ENCODE measurements at places on chromosomes 4 and X.

GRCh38 chrX:110417128-110417527, 58.5 kb downstream of the RTL9 start:
- no peak for DNase-seq

- DNase-seq = no peak
Measured at GRCh38 chr4:116952530-116953136, 132.7 kb downstream of the TRAM1L1 start.

GRCh38 chr4:29970626-29971025, 749.5 kb upstream of the PCDH7 start:
- no peak for DNase-seq

DNA sequence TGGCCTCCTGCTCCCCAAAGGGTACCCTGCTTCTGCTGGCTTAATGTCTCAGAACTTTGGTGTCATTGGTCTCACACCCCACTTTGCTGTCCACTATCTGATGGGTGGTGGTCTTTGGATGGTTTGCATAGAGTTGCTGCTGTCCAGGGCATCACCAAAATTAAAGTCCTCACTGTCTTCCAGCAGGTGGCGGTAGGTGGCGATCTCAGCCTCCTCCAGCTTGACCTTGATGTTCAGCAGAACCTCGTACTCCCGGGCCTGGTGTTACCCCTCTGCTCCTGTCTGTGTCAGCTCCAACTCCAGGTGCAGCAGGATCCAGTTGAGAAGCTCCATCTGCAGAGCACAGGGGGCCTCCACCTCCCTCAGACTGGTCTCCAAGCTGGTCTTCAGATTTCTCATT, 1169.5 kb upstream of the PABPC4L start:
- no peak for DNase-seq

- no peak for DNase-seq
Measured at GRCh38 chrX:115591856-115592842, 31.2 kb downstream of the PLS3 start.

DNA sequence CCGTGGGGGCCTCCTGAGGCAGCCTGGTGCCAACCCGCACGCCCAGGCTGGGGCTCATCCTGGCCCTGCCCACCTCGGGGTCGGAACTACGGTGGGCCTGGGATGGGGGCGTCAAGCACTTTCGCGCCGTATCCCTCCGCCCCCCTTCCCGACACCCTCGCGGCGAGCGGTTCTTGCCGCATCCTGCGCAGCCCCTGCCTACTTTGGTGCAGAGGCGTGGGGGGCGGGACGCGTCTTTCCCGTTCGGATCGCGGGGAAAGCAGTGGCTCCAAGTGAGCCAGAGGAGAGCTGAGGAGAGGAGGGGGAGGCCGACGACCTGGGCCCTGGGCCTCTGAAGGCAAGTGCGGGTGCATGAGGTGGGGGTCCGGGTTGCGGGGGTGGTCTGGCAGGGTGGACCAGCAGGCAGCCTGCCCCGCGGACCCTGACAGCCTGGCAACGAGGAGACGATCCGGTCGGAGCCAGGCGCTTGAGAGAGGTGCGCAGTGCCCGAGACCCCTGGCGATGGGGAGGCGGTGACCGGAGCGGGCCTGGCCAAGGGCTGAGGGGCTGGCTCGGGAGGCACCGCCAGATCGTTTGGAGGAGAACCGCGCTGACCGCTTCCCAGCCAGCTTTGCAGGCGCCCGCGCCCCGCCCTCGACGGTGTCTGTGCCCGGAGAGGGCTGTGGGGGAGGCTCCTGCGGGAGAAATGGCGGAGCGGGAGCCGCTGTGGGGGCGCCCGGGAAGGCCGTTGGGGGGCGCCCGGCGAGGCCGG, at the start of gene GPRASP2:
Gene GPRASP2, plus strand, starts transcription at position 233 of the 751 bp plus-strand sequence. CDS start 2,422 bp downstream, outside the sequence.
- DNase-seq = no peak

GRCh38 chr4:119172223-119172622, 36.6 kb downstream of the MYOZ2 start:
- no peak for DNase-seq

GRCh38 chrX:34770511-34770910, 113.4 kb upstream of the TMEM47 start:
- DNase-seq = no peak

DNA sequence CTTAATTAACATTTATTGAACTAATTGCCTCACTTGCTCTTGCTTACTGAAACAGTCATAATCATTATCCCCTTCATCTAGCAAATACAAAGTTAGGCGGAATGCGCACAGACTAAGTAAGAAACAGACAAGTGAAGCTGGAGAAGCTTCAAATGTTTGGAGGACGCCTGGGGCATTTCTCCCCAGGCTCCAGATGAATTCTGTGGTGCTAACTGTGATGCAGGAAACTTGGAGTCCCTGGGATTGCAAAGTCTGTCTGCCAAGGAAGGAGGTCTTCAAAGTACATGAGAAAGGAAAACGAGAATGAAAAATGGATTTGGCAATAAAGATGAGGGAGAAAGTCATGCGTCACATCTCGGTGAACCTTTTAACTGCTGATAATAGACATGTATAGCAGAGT, 23.6 kb upstream of the MFAP3L start:
- no peak for DNase-seq

- DNase-seq = no peak
Measured at GRCh38 chr4:58064653-58065052, 954.5 kb upstream of the IGFBP7 start.

- no peak for DNase-seq
Measured at GRCh38 chrX:153299855-153300254, 21.7 kb downstream of the PNMA6F start.

DNA sequence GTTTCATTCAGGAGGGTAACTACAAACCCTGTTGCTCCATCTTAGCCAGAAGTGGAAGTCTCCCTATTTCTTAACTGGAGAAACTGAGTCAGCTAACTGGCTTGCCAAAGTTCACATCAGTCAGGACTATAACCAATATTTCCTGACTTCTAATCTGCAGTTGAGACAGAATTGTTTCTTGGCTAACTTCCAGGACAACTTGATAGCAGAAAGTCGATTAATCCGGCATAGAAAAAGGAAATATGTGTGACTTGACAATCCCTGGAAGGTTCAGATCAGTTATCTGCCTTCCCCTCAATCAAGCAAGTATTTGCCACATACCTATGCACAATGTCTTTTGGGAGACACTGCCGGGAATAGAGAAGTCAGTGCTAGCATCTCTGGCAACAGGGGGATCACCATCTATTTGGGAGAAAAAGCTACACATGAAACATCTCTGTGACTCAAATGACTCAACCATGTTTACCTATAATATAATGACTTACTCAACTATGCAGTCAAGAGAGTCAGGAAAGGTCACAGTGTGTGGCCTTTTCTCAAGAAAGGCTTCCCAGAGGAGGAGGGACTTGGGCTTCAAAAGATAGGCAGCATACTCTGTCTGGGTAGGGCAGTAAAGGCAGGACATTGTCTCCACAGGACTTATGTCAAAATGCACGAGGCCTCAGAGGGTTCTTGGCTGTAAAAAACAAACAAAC, 12.4 kb upstream of the LONRF3 start:
- DNase-seq = no peak

DNA sequence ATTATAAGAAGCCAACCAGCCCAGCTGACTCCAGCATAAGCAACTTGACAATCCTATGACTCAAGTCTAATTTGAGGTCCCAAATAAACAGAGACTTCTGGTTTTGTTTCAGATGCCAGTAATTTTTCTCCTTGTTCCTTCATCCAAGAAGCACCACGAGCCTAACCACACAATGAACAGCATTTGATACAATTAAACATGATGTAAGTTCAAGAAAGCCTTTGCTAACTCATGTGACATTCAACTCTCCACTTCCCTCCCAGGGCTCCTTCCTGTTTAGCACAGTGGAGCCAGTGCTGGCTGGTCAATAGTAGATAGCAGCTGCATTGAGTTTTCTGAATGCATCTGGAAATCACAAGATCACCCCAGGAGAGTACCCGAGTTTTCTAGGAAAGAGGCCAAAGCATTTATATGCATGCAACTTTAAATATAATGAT, 206.3 kb downstream of the ARHGAP24 start:
- DNase-seq = no peak

DNA sequence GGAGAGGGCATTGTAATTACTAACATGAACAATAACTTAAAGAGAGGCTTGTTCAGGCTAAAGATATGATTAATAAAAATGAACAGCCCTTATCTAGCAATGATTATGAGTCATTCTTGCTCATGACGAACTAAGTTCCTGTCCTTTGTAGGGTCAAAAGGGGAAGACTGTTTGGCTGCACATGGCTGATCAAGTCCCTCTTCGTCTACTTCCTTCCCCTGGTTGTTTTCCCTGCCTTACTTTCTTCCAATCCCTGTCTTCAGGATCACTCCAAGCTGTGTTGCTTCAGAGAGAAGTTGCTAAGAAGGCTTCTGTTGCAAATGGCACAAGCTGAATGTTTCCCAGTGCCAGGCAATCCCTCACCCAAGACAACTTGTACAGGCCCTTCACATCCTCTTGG, 115.0 kb upstream of the HS3ST1 start:
- no peak for DNase-seq

DNA sequence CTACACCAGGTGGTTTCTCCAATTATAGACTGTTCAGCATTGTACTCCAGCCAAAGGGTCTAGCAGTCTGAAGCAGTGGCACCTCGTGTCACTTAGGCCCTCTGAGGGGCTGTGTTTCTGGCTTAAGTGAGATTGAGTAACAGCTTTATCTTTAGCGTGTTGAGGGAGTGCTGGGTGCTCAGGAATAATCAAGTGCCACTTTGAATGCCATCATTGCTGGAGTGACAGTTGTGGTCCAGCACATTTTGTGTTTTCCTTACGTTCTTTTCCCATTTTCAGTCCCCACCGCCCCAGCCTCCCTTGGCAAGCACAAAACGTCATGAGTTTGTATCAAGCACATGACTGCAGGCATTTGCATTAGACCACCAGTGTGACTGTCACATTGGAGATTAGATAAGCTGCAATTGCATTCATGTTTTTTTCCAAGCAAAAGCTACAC, 58.7 kb downstream of the FNIP2 start:
- no peak for DNase-seq

DNA sequence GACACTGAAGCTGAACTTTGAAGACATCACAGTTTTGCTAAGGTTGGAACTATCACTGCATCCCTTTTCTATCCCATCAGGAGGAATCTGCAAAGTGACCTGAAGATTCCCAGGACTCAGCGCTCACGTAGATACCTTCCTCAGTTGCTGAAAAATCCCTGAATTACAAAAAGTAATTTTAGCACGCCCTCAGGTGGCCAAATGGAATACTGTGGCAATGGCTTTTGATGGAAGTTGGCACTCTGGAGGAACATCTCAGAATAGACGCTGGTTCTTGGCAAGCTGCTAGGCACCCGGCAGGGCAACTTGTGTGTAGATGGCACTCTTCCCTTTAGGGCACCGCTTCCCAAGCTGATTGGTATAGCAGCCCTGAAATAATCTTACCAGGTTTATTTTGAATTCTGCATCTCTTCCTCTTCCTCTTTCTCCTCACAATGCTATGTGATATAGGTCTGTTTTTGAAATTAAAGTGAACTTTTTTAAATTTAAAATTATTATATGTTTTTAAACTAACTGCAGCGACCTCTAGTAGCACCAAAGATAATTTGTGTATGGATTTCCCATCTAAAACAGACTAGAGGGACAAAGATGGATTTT, 16.3 kb upstream of the ESX1 start:
- no peak for DNase-seq

DNA sequence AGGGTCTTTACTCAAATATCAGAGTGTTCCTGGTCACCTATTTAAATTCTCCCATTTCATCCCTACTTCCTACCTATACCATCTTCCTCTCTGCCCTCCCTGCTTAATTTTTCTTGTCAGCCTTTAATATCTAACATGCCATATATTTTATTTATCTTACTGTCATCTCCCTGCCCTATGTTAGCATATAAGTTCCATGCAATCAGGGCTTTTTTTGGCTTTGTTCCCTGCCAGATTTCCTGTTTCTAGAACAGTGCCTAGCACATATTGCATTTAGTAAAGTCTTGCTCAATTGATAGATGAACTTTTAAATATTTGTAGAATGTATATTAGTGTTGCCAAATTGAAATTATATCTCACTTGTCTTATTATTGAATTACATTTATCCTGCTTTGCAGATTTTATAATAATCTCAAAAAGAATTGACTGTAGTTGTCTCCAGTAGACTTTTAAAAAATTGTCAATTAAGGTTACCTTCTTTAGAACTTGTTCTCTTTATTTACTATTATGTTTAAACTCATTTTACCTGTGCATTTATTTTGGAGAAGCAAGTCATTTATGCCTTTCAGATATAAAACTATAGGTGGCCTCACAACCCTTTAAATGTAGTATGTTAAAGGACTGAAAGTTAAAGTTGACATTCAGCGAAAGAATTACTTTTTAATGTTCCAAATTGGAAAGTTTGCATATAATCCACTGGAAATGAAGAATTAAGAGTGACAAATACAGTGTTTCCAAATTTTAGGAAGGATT, 108.2 kb upstream of the BMPR1B start:
- DNase-seq = no peak

DNA sequence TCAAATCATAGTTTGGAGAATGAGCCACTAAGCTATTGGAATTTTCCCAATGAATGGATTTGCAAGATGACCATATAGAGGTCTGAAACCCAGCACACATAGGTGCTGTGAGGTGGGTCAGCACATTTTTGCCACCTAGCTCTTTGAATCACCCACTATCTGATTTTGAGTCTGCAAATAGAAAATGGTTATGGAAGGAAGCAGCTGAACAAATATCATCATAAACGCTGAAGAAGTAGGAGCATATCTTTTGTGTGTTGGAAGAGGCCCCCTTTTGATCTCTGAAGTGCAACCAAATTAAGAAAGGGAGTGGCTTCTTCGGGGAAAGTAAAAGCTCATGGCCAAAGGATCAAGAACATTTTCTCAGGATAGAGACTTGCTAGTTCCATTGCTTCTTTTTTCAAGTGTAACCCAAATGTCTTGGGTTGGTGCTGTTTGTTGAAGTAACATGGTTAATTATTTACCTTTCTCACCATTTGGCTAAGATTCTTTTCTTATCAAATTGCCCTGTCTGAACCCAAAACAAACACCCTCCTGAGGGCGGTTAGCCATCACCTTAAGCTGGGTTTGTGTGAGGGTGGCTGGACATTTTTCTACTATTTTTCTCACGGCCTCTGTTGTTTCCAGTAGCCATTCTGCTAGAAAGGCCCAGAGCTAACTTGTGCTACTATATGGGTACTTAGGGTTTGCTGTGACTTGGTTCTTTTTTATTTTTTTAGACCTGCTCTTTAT, 18.4 kb upstream of the SORBS2 start:
- DNase-seq = no peak

All from activated T-helper 1 cell treated with anti-CD3 and anti-CD28 coated beads, Interleukin-2, amount 50 U/mL, for 16 hours (primary cell).